Umbilical cord (tissue), 2 donors: ENCODE measurements at places on chromosomes 1 and 21.
A peak's percentile ranks its signal among the peaks of the same experiment; 100 is the strongest.

GRCh38 chr1:43495204-43495603 lies 35.5 kb upstream of the PTPRF start:
- DNase-seq = no peak

GRCh38 chr21:42988236-42988965 lies 14.0 kb downstream of the PKNOX1 start:
- DNase-seq = peak; percentile 87

- no peak for DNase-seq
Observed at GRCh38 chr1:24884751-24885150, 45.3 kb downstream of the RUNX3 start.

GRCh38 chr1:202501281-202501680 lies 152.8 kb downstream of the PPP1R12B start:
- DNase-seq = peak; percentile 49

DNA sequence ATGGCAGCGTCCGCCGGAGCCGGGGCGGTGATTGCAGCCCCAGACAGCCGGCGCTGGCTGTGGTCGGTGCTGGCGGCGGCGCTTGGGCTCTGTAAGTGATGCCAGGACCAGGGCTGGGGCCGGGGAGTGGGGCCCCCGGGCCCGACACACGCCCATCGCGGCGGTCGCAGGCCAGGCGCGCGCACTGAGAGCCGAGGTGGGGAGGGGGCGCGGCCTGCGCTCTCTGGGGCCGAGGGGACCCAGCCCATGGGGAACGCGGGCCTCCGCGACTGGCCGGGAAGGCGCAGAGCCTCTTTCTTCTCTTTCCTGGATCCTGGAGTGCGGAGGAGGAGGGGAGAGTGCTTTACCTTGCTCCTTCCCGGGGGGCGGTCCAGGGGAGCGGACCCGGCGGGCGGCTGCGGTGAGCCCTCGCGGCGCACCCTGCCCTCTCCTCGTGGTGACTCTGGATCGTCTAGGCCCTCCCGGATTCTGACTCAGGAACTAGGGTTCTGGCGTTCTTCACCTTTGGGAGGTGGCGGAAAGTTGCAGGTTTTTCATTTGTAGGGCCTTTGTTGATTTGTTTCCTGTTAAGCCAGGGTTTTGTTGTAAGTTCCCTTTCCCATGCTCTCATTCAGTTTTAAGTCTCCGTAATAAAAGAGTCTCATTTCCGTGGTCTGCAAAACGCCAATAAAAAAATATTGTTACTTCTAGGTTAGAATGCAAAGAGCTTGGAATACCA lies 529 bp downstream of the MPZL1 start:
- no peak for DNase-seq

- no peak for DNase-seq
Observed at GRCh38 chr1:178109348-178110143, 15.6 kb downstream of the RASAL2 start.

DNA sequence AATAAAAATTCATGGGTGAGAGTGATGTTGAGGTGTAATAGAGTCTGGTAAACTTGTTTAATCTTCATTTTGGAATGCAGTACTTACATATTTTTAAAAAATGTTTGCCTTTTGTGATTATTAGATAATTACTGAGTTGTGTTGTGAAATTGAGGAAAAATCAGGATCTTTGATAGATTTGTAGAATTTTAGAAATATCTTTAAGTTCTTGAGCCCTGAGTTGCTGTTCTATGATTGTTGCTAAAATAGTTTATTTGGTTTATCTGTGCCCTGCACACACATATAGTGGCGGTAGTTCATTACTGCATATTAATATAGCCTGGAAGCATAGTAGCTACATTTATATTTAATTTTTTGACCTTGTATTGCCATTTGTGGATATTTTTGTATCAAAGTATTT lies 1.6 kb downstream of the B3GALT2 start:
- no peak for DNase-seq

DNA sequence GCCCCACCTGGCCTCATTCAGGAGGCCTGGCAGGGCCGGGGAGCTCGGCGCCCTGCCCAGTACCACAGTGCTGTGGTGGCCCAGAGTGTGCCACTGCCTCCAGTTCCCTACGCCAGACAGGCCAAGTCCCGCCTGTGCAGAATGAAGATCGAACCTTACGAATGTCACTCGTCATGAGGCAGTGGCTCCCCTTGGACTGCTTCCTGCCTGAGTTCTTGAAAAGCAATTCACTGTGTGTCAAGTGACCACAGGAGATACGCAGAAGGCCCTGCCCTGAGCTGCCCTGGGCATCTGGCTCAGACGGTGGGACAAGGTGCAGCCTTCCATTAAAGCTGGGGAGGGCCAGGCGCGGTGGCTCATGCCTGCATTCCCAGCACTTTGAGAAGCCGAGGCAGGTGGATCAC lies 49.6 kb upstream of the LRP8 start:
- no peak for DNase-seq

GRCh38 chr1:47003896-47004403 lies 19.5 kb upstream of the CYP4X1 start:
- DNase-seq = no peak
